Thoracic aorta (tissue), 2 donors: ENCODE measurements at places on chromosomes 12 and 14.

DNA sequence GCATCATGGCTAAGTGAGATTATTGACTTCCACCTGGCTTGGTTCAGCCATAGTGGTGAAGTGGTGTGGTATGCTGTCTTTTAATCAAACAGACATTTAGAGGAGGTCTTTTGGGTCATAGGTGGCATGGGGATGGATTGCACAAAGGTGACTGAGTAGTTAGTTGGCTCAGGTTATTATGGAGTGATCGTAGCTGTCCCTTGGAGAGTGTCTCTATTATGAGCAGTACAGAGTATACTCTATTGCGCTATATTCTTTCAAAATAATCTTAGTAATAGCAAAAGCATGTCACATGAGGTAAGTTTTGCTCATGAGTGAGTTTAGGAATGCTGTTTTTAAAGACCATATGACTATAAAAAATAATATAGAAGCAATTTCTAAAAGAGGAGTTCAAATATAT lies 60.4 kb downstream of the RASSF8 start:
- DNase-seq, result no peak

DNA sequence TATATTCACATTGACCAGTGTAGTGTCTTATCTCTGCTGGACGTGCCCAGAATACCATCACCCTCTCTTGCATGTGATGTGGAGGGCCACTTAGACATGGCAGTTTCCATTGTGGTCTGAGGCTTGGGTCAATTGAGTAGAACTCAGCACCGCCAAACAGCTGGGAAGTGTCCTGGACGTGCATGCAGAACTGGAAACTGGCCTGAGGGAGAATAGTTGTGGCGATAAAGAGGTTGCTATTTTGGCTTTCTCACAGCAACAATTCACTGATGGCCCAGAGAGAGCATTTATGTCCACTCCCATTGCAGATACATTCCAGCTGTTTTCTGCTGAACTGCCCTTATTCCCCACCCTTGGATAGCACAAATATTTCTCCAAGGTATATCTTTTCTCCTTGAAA lies 210.1 kb upstream of the DAAM1 start:
- DNase-seq, result no peak

GRCh38 chr14:51609955-51610283 lies 41.8 kb upstream of the FRMD6 start:
- DNase-seq, result no peak

- DNase-seq, result no peak
Measured at GRCh38 chr14:99570544-99571302, 33.3 kb downstream of the CCDC85C start.

DNA sequence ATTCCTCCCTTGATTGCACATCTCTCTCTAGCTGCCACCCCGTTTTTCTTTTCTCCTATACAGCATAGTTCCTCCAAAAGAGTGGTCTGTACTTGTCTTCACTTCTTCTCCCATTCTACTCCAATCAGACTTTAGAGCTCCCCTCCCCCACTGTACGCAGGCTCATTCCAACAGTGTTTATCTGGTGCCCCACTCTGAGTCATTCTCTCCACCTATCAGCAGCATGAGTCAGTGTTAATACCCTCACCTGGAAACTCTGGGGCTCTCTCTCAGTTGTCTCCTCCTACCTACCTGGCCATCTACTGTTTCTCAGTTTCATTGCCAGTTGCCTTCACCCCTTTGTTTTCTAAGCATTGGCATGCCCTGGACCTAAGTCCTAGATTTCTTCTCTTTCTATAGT lies 175.1 kb upstream of the ARHGAP5 start:
- DNase-seq, result no peak

- DNase-seq, result no peak
Measured at GRCh38 chr14:63387711-63388110, 69.0 kb upstream of the GPHB5 start.

DNA sequence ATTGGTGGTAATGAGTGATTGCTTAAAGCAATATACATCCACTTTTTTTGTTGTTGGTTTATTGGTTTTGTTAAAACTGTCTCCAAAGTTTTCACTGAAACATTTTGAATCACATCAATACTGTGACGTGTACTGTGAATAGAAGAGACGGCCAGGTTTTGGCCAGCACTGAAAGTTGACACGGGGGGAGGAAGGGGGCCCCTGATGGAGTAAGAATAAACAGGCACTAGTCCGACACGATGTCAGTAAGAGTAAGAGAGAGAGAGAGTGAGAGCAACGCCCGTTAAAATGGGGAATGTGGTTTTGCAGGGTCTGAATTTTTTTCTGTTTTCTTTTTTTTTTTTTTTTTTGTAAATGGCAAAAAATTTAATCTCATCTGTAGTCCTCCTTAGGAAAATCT lies 14.7 kb downstream of the PEBP1 start:
- DNase-seq, result no peak

DNA sequence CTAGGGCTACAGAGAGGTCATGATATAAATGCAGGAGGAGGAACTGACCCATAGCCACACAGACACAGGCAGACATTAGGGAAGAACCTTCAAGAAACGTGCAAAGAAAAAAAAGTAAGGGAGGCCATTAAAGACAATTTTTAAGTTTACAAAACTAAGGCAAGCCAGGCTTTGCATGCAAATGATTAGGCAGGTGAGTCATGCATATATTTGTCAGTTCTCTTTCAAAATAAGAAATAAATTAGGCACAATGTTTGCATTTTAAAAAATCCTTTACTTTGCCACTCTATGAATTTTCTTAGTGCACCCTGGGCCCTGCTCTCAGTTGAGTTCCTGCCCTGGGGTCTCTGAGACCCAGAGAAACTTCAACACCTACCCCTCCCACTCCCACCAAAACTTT lies 75.0 kb downstream of the PRMT8 start:
- DNase-seq, result no peak

DNA sequence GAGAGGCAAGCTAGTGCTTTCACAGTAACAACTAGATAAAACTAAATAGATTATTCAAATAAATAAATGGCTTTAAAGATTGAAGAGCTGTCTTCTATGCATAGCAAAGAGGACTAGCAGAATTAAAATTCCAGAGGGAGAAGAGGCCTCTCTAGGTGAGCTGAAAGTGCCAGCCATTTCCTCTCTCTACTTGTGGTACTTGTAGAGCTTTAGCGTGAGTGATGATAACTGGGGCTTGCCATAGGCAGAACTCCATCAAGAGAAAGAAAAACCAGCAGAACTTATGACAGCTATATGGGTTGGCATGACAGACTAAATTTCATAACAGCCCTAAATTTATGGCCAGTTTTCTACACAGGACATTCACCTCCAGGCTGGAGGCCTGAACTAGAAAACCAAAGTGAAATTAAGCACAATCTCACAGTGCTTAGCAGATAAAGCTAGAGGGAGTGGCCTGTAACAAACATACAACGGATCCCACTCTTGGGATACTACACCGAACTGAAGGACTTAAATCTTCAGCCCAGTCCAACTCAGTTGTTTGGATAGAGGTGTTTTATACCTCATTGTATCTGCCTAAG lies 11.0 kb downstream of the SPTLC2 start:
- DNase-seq, result no peak

- DNase-seq, result no peak
Measured at GRCh38 chr12:29552324-29552927, 54.9 kb upstream of the OVCH1 start.

DNA sequence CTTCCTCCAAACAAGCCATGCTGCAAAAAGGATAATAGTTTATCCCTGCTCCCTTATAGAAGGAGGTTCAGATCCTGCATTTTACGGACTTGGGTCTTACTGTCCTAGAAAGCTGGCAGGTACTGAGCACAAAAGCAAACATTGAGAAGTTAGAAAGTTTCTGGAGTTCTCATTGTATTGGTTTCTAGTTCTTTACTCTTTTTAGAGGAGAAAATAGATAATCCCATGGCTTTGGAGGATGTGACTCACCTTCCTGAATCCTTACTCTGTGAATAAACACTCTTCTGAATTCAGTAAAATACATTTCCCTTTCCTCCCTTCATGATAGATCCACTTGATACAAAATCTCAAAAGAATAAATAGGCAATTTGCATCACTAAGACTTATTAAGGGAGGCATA lies 188.9 kb downstream of the NPAS3 start:
- no peak for DNase-seq

GRCh38 chr12:110860833-110861296 lies 14.1 kb downstream of the CCDC63 start:
- DNase-seq, result no peak

DNA sequence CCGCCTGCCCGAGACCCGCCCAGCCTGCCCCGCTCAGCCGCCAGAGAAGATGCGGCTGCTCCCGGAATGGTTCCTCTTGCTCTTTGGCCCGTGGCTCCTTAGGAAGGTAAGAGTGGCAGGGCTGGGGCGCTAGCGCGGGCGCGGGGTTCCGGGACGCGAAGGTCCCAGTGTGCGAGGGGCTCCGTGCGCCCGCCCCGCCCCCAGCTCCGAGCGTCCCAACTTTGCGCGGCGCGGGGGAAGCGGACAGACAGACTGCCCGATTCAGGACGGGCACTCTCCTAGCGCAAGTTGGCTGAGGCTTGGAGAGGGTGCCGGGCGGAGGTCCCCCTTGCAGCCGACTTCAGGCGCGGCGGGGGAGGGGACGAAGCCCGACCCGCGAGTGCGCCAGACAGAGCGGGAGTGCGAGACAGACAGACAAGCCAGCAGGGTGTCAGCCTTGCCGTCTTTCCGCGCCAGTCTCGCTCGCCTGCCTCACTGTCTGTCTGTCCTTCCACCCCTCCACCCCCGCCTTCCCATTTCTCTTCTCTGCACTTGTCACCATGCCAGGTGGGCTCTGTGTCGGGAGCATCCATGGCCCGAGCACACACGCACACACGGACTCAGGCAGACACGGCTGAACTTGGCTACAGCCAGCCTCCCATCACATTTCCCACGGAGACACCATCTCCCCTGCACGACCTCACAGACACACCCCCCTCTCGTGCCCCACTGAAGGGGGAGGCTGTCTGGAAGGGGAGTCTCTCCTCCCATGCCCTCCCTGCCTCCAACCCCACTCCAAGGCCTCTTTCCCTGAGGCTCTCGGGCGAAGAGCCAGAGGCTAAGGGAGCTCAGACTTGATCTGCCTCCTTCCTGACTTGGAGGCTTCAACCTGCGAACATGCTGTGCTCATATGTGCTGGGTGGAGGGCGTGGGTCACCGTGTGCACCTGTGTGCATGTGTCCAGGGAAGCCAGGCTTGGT lies 606 bp downstream of the NXPH4 start:
- no peak for DNase-seq

DNA sequence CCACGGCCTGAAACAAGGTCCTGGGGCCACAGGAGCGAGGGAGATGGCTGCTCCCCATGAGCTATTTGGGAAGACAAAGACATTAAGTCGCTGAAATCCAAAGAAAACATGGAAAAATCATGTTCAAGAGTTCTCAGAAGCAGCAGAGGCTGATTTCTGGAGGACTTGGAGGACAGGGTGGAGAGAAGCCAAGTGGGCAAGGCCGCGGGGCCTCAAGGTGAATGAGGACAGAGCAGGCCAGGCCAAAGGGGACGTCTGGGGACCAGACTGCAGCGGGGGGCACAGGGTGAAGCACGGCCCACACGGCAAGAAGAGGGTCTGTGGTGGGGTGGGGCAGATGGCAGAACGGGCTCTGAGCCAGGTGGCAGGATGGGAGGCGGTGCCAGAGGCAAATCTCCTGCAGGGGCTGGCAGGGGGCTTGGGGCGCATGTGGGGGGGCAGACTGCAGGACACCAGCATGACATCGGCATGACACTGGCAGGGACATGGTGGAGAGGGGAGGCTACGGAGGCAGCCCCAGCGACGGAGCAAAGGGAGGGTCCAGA lies 48.9 kb downstream of the RNF34 start:
- no peak for DNase-seq
